Pons (tissue), 1 donor: ENCODE measurements at places on chromosomes 5 and 9.
A peak's percentile ranks its signal among the peaks of the same experiment; 100 is the strongest.

DNA sequence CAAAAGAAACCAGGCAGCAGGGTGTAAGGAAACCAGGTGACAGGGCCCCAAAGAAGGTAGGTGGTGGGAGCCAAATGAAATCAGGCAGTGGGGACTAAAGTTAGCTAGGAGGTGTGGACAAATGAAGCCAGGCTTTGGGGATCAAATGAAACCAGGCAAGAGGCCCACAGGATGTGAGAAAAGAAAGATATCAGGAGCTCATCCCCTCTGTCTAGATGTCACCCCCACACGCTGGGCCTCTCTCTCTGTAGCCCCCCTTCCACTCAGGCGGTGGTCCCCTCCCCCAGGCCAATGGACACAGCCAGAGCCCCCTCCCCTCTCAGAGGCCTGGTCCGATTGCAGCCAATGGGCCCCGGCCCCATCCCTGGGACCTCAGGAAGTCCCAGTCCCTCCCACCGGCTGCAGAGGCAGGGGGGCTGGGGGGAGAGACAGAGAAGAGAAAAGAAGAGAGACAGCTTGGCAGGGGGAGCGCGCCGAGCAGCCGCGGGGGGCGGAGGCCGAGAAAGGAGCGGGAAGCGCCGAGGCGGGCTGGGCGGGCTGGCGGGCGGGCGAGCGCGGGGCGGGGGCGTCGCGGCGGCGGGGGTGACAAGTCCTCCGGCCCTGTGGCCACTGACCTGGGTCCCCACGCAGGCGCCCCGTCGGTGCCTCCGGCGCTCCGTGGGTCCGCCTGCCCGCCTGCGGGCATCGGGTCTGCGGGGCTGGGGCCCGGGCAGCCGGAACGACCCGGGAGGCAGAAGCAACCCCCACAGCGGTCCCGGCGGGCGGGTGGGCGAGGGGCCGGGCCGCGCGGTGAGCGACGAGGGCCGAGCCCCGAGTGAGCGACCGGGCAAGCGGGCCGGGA, 11.9 kb downstream of the CNTFR start:
- DNase-seq = no peak

GRCh38 chr9:17019398-17019797, 115.4 kb upstream of the CNTLN start:
- no peak for DNase-seq

DNA sequence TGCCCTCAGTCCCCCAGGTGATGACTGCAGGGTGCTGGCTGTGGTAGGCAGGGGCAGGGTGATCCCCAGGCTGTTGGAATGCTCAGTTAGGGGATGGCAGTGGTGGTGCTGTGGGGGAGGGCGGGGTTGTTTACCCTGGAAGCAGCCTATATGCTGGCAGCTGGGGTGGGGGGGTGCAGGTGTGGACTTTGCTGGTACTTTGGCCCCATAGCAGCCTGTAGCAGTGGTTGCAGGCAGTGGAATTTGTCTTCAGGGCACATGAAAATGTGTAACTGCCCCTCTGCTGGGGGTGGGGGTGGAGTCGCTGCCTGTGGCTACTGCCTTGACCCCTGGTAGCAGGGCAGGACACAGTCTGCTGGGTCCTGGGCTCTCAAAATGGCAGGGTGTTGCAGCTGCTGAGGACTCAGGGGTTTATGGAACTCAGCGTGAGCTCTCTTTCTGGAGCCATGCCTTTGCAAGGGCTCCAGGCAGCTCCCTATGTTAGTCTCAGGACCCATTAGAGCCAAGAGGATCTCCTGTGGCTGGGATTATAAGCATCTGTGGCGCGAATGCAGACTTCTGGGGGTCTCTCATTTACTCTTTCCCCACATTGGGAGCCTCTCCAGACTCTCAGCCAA, 65.0 kb downstream of the RMI1 start:
- no peak for DNase-seq

GRCh38 chr9:3857673-3858072, 331.9 kb upstream of the RFX3 start:
- DNase-seq = no peak

GRCh38 chr5:108101821-108102220, 280.1 kb downstream of the FBXL17 start:
- peak; percentile 28 for DNase-seq

- no peak for DNase-seq
Measured at GRCh38 chr9:119283078-119283794, 86.0 kb downstream of the BRINP1 start.

- DNase-seq = no peak
Measured at GRCh38 chr5:23703940-23704855, 196.8 kb downstream of the PRDM9 start.

GRCh38 chr5:137570070-137570469, 70.9 kb upstream of the SPOCK1 start:
- no peak for DNase-seq
